ENCODE measurements at places on chromosomes 1 and 21.

DNA sequence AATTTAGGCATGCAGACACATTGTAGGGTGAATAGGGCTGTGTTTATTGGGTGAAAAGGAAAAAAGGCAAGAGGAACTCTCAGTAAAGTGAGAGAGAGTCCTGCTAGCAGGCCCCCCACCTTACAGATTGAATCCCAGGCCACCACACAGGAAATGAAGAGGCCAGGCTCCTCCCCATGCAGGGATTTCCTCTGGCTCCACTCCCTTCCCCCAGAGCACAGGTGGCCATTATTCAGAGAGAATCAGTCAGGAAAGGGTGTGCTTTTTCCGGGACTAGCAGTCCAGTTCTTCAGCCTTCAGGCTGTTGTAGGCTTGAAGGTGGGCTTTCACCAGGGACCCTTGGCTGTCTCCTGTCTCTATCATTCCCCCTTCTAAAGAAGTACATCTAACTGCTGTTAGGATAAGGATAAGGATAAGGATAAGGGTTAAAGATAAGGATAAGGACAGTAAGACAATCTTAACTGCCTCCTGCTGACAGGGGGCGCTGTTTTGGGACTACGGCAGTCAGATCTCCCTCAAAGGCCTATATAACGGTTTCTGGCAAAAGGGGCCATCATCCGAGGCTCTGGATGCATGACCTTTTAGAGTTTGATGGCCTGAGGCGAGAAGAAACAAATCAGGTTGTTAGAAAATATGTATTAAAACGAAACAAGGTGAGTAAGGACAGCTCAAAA lies 26.3 kb downstream of the ZNF648 start:
- no peak for DNase-seq

DNA sequence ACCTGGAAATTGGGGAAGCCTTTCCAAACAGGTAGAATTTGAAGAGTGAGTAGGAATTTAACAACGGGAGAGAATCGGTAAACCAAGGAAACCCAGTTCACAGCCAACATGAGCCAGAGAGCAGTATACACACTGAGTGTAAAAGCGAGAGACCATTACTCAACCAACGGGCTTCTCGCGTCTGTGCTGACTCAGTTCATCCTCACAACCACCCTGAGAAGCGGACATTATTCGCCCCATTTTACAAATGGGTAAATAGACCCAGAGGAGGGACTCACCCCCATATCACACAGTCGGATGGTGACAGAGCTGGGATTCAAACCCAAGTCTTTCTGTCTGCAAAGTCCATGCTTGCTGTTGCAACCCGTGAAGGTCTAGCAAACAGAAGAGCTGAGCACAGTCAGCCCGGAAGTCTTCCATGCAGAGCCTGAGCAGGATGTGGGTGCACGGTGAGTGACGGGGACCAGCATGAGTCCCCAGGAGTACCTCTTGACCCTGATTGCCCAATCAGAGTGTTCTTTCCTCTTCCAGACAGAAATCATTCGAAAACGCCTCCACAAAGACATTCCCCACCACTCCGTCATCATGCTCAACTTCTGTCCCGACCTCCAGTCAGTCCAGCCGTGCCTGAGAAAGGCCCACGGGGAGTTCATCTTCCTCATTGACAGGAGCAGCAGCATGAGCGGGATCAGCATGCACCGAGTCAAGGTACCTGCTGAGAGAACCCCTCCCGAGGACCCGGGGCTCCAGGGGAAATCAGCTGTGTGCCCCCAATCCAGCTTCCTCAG lies 32.3 kb downstream of the VWA5B1 start:
- DNase-seq = no peak

- DNase-seq = no peak
Observed at GRCh38 chr1:162726555-162726954, 63.9 kb upstream of the HSD17B7 start.

- no peak for DNase-seq
Observed at GRCh38 chr1:231705806-231706760, 79.5 kb downstream of the DISC1 start.

DNA sequence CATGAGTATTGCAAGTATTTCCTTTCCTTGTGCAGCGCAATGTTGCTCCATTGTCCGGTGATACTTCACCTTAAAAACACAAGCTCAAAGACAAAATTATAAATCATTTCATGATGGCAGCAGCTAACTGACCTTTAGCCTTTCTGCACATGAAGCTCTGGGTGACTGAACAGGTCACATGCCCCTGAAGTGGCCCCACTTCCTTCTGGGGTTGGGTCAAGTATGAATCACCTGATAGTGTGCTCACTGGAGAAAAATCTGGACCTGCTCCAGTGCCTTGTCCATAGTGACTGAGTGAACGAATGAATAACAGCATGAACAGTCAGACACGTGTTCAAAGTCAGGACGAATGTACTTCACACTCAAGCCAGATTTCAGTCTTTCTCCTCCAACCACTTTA lies 658.9 kb downstream of the NPHP4 start:
- DNase-seq = no peak

- DNase-seq = no peak
Observed at GRCh38 chr1:197063212-197063611, 3.8 kb downstream of the F13B start.

- no peak for DNase-seq
Observed at GRCh38 chr1:60620087-60620486, 462.3 kb upstream of the NFIA start.

- no peak for DNase-seq
Observed at GRCh38 chr1:241592273-241592958, 47.8 kb downstream of the CHML start.

DNA sequence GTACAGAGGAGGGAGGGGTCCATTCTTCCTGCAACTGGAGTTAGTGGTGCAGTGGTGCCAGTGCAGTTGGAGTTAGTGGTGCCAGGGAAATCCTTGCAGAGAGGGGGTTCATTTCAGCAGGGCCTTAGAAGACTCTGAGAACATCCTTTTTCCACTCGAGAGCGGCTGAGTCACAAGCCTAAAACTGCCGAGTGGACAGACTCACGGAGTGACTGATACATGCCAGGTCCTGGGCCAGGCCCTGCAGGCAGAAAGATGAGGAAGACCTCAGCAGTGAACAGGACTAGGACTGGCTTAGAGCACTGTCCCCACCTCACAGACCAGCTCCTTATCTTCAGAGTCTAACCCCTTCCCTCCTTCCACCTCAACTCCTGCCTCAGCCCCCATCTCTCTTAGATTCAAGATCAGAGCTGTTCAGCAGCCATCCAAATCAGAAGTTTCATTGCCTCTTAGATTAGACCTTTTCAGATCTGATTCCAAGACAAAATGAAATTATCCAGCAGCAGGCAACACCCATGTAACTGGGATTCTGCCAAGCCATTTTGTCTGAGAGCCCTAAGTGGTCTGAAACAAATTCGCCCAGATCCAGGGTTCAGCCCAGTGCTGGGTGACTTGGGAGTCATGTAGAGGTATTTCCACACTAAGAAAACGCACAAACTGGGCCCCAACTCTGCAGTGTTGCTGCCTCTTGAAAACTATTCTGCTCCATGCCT lies 12.7 kb upstream of the IKBKE start:
- no peak for DNase-seq

GRCh38 chr1:236888903-236889302 lies 93.8 kb downstream of the MTR start:
- no peak for DNase-seq

GRCh38 chr1:30998887-30999286 lies 66.6 kb downstream of the PUM1 start:
- DNase-seq = no peak

DNA sequence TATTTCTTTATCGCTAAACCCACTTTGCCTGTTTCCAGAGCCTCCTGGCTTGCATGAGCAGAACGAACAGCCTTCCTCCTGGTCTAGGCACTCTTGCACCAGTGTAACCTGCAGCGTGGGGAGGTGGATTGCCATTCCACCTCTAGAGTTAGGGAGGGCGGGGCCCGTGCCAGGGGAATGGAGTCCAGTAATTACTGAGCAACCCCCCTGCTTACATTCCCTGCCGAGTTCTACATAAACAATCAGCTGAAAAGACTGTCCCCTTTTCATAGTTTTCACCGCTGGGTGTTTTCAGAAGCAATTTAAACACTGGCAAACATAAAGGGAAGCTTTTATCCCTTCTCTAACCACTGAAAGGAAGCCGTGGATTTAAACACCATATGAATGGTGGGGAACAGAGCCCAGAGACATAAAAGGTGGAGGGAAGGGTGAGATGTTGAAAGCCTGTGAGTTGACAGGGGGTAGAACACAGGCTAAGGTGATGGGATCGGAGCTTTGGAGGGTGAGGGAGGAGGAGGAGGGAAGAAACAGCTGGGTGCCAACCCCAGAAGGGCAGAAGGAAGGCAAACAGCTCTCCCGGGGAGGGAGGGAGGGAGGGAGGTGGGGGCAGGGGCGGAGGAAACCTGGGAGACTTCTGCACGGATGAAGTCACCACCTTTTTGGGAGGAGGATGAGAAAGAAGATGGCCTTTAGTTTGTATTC lies 68.0 kb upstream of the WDR26 start:
- no peak for DNase-seq
